ENCODE measurements at places on chromosomes 5 and 9.

DNA sequence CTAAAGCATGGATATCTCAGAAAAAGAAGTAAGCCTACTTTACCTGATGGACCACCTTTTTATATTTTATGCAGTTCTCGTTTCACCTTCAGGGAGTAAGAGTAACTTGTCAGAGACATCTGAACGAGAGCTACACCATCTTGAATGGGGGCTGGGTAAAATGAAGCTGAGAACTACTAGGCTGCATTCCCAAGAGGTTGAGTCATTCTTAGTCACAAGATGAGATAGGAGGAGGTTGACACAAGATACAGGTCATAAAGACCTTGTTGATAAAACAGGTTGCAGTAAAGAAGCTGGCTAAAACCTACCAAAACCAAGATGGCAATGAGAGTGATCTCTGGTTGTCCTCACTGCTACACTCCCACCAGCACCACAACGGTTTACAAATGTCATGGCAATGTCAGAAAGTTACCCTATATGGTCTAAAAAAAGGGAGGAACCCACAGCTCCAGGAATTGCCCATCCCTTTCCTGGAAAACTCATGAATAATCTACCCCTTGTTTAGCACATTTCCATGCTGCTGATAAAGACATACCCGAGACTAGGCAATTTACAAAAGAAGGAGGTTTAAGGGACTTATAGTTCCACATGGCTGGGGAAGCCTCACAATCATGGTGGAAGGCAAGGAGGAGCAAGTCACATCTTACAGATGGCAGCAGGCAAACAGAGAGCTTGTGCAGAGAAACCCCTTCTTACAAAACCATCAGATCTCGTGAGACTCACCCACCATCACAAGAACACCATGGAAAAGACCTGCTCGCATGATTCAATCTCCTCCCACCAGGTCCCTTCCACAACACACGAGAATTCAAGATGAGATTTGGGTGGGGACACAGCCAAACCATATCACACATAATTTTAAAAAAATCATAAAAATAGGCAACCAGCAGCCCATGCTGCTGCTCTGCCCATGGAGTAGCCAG lies 62.5 kb downstream of the GIN1 start:
- DNase-seq = no peak

DNA sequence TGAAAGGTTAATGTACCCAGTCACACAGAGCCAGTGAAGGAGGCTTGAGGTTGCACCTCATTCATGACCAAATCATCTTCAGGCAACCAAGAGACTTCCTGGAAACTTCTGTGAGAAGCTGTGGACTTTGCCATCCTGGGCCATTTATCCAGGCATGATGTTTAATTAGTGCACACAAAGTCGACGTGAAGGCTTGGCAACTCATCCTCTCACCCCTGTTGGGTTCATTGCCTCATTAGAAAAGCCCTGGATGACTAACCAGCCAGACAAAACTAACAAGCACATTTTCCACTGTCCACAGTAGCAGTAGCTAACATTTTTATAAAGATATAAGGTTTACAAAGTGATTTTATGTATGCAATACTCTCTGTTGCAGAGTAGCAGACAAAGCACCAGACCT lies 65.7 kb upstream of the ZNF462 start:
- no peak for DNase-seq

DNA sequence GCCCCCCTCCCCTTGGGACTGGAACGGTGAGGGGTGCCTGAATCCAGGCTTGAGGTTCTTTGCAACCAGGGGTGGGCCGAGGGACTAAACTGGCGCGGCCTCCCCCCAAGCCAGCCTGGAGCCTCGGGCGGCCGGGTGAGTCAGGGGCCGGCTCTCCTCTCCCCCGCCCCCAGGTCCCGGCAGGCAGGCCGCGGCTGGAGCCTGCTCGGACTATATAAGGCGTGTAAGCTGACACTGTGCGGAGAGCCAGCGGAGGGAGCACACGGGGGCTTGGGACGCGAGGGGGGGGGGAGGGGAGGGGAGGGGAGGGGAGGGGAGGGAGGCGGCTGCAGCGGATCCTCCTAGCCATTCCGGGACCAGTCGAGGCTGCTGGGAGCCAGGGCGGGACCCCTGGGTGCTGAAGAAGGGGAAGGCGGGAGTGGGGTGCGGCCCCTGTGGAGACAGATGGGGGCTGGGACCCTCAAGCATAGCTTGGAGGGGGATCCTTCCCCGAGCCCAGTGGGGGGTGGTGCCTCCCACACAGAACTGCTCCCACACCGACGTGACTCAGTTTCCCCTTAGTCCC lies 595 bp downstream of the PDLIM7 start:
- no peak for DNase-seq

GRCh38 chr9:126819482-126819881 lies 14.6 kb downstream of the ZBTB43 start:
- no peak for DNase-seq

DNA sequence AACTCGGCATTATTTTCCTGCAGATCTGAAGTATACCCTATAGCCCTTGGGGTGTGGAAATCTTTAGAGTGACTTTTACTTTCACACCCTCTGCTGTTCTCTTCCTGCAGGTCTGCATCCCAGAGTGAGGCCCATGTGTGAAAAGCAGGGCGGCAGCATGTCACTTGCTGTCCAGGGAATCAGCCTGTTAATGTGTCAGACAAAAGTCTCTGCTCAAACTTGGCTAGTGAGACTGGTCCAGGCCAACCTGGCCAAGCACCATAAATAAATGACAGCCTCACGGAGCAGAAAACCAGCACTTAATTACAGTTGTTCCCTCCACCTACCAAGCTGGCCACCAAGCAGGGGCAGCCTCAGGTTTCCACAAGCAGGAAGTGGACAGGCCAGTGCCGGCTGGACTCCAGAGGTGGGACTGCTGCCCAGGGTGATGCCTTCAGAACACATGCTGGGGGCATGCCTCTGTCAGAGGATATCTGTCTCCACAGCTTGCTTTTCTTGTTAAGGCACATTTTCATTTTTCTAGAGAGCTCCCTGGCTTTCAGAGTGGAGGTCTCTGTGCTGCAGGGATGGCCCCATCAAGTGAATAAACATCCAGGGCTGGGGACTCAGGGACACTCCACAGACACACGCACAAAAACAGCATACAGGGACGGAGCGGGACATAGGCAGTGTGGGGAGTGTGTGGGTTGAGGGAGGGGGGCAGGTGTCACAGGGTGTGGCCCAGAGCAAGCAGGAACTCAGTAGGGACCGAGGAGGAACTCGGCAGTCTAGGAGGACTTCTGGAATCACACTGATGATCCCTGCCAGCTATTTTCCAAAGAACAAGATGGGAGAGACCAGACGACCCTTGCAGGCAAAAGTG lies 243.8 kb upstream of the IRX1 start:
- DNase-seq = no peak

All from anterior cingulate cortex (tissue), 58 donors.